NCI-H2081 treated with DMSO at 0.1 percent for 48 hours (cell line): ENCODE measurements at places on chromosomes 5 and 9.

- DNase-seq, result no peak
These were observed 102.9 kb upstream of the MEGF10 start for GRCh38 chr5:127187706-127188105.

- no peak for DNase-seq
These were observed 46.8 kb downstream of the ACO1 start for GRCh38 chr9:32431196-32431595.

DNA sequence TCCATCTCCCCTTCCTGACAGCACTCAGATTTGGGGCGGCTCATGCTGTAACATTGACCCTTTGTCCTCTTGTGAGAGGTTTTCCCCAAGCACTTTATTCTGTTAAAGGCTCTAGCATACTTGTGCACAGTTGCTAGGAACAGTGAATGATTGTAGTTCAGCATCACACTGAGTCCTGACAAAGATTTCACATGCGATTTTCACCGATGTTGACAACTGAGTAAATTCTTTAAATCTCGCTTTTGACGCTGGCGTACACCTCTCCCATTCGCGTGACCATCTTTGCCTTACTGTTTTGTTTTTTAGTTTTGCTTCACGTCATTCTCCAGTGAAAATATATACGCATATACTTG lies 780 bp downstream of the CDC37L1 start:
- DNase-seq, result no peak

- no peak for DNase-seq
These were observed 90.1 kb downstream of the ZFAND5 start for GRCh38 chr9:72274916-72275315.

DNA sequence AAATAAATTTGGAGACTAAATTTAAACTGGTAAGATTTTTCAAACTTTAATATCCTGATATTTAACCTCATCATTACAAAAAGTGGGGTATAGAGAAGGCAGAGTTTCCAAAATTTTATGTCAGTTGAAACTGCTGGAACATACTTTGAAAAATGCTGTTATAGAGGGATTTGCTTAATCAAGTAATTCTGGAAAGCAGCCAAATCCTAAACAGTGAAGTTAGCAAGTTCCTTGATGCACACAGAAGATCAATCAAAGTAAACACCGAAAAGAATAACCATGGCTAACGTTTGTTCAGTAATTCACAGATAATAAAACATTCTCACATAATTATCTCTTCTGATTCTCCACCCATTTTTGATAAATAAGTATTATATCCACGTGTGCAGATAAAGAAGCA lies 8.1 kb upstream of the PRR16 start:
- DNase-seq, result no peak

DNA sequence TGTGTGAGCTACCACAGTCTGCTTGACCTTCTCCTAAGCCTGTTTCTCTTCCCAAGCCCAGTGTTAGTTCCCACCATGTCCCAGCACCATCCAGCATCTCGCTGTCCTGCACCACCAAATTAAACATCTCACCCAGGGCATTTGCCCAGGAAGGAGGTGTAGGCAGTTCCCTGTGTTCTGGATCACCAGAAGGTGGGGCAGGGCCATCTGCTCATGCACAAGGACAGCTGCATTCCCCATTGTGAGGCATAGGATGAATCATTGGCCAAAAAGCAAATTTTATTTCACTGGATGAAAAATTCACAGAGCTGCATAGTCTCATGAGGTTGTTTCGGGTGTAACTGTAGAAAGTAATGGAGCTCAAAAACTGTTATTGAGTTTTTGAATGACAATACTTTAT lies 89.5 kb upstream of the GRIA1 start:
- DNase-seq, result no peak

GRCh38 chr9:107635101-107635802 lies 145.7 kb upstream of the KLF4 start:
- no peak for DNase-seq

DNA sequence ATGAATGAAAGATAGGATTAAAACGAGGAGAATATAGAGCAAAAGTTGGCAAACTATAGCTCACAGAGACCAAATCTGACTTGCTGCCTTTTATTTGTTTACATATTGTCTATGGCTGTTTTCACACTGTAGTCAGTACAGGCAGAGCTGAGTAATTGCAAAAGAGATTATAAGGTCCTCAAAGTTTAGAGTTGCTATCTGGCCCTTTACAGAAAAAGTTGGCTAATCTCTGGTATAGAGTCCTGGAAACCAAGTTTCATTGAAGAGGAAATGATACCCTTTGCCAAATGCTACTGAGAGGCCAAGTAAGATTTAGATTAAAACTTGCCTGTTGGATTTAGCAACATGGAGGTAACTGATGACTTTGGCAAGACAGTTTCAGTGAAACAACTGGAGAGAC lies 36.0 kb downstream of the LYRM7 start:
- DNase-seq, result no peak
